ENCODE measurements at places on chromosomes 6 and 20.

GRCh38 chr6:33508935-33509926 lies 54.9 kb downstream of the ZBTB9 start:
- DNase-seq: no peak

DNA sequence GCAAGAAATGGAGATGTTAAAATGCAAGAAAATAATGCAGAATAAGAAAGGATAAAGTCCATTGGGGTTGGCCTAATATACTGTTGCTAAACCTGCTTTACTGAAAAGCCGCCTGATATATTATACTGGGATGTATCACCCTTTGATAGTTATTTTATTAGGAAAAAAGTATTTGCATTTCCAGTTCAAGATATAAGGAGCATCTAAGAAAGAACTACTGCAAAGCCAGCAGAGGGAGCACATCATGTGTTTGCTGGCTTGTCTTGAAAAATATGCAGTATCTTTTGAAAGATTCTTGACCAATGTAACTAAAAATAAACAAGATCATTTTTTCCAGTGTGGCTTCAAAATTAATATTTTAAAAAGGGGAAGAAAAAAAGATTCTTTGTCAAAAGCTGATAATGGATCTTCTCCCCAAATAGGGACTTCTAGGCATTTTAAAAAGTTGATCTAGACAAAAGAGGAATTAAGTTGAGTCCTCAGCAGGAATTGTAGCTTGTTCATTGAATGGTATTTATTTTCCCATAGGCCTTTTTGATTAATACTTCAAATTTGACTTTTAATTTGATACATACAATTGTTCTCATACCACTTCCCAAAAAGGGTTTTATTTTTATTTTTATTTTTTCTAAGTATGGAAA lies 214.9 kb downstream of the ZFAND3 start:
- DNase-seq: no peak

DNA sequence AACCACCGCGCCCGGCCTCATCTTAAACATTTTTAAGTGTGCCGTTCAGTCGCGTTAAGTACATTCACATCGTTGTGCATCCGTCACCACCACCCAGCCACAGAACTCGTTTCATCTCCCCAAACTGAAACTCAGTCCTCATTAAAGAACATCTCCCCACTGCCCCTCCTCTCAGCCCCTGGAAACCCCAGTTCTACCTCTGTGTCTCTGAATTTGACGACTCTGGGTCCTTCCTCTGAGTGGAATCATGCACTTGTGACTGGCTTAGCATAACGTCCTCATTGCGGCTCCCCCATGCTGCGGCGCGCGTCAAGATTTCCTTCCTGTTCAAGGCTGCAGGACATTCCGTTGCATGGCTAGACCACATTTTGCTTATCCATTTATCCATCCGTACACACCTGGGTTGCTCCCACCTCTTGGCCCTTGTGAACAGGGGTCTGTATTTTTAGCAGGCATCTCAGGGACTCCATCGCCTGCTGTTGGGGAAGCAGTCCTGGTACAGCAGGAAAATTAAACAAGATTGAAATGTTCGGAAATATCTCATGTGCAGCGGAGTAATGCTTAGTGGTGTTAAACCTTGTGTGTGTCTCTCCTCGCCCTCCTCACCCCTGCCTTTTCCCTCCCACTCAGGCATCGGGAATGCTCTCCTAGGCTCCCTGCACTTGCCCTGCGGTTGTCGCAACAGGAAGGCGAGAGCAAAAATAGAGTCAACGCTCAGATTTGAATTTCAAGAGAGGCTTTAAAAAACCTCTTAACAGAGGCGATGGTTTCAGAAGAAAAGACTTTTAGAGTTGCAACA lies 127.9 kb downstream of the PXDC1 start:
- no peak for DNase-seq

DNA sequence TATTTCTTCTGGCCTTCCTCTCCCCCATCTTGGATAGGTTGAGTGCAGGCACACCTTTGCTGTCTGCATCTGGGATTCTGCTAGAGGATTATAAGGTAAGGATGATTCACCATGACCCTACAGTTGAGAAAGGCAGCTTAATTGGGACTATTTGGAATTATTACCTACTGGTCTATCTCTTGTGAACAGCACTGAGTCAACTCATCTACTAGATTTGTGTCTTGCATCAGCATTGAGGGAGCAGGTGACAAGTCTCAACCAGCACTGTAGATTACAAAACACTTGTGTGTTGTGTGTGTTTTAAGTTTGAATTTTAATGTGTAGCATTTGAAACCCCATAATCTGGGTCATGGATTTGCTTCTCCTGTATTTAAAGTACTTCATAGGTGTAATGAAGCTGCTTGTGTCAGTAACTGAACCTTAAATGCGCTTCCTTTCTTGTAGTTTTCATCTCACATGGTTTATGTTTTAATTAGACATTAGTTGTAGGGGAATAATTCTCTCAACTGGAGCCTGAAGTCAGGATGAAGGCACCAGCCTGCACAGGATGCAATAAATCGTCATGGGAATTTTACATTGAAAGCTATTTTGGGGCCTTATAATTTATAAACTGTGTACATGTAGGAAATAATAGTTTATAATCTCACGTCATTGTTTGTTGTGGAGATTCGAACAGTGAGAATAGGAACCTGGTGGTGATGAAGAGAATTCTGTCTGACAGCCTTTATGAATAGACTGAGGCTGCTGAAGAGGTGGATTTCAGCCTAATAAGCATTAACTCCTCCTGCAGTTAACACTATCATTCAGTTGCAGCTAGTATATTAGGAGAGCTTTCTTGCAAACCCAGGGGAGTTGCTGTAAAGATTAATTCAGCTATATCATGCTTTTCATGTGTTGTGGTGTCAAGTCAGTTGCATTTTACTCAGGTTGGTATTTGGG lies 125.1 kb downstream of the JARID2 start:
- no peak for DNase-seq

- no peak for DNase-seq
Observed at GRCh38 chr20:48706710-48707365, 121.0 kb downstream of the PREX1 start.

- no peak for DNase-seq
Observed at GRCh38 chr6:63268574-63268973, 51.2 kb downstream of the LGSN start.

DNA sequence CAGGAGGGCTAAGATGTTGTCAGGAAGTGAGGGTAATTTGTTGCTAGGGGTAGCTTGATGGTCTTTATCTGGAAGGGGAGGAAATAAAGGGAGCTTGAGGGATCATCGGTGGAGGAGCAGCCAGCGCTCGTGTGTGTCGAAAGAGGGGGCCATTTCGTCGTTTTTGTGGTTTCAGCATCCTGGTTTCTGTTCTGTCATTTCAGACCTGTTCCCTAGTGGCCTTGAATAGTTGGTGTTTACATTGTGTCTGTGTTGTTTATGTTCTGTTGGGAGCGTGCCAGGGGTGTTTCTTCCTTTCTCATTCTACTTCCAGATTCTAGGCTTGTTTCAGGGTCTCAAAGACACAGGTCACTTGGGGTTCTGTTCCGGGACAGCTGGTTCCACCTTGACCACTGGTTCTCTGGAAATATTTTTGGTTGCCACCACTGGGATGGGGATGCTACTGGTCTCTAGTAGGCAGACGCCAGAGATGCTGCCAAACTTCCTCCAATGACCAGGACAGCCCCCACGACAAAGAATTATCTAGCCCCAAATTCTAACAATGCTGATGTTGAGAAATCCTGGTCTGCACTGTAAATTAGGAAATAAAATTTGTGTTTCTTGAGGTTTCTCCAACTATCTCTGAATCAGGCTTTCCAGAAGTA lies 113.9 kb upstream of the NAA20 start:
- DNase-seq: no peak

DNA sequence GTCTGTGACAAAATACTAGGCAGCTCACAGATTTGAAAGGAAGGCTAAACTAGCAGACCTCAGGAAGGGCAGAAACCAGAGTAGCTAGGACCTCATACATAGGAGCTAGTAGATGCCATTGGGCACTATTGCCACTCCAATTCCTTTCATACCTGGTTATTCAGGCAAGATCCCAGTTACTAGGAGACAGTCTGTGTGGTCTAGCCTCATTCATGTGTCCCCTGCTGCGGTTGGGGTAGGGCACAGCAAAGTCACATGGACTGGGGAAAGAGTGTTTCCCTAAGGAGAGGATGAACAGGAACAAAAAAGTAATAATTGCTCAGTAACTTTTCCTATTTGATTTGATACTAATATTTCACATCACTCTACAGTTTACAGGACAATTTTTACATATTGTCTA lies 204.6 kb upstream of the HEY2 start:
- DNase-seq: no peak

DNA sequence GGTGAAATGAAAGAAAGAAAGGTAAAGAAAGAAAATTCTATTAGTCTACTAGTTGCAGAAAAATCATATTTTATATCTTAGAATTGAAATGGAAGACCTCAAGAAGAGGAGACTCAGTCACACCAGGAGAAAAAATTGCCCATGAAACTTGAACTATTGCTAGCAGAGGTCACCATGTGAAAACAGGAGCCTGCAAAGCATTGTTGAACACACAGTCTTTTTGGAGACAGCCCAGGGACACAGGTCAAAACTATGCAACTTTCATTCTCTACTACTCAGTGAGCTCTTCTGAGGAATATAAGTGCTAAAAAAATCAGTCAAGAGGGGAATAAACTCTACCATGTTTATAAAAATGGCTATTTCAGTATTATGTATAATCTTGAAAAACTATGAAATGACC lies 89.8 kb upstream of the TENT5A start:
- no peak for DNase-seq

- DNase-seq: no peak
Observed at GRCh38 chr20:62027116-62027515, 38.6 kb downstream of the TAF4 start.

DNA sequence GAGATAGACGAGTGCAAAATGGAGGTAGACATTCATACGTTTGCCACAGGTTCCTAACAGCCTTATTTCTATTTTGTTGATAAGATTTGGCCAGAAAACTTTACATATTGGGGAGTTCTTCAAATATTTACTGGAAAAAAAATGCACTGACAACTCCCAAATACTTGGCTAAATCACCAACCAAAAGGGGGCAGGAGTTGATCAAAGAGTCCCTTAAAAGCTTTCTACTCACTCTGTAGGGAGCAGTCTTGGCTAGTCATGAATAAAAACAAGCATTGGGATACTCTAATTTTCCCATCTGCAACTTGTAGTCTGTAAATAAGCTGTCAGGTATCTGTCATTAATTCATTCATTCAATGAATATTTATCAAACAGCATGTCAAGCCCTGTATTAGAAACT lies 18.4 kb downstream of the TENT5A start:
- DNase-seq: no peak

- DNase-seq: no peak
Observed at GRCh38 chr20:50594591-50595432, 84.6 kb downstream of the PTPN1 start.

All from D721Med (cell line).